ENCODE measurements at places on chromosomes 6 and 20.
A peak's percentile ranks its signal among the peaks of the same experiment; 100 is the strongest.

GRCh38 chr20:34946661-34947060 is 8.9 kb downstream of the GSS start:
- no peak for DNase-seq

GRCh38 chr20:51469046-51469445 is 73.5 kb downstream of the NFATC2 start:
- no peak for DNase-seq

GRCh38 chr6:33151050-33151449 is 41.2 kb downstream of the COL11A2 start:
- DNase-seq, result no peak

GRCh38 chr6:80163754-80164187 is 57.3 kb downstream of the BCKDHB start:
- no peak for DNase-seq

- DNase-seq, result peak; percentile 87
Measured at GRCh38 chr6:72040111-72040510, 153.8 kb downstream of the RIMS1 start.

DNA sequence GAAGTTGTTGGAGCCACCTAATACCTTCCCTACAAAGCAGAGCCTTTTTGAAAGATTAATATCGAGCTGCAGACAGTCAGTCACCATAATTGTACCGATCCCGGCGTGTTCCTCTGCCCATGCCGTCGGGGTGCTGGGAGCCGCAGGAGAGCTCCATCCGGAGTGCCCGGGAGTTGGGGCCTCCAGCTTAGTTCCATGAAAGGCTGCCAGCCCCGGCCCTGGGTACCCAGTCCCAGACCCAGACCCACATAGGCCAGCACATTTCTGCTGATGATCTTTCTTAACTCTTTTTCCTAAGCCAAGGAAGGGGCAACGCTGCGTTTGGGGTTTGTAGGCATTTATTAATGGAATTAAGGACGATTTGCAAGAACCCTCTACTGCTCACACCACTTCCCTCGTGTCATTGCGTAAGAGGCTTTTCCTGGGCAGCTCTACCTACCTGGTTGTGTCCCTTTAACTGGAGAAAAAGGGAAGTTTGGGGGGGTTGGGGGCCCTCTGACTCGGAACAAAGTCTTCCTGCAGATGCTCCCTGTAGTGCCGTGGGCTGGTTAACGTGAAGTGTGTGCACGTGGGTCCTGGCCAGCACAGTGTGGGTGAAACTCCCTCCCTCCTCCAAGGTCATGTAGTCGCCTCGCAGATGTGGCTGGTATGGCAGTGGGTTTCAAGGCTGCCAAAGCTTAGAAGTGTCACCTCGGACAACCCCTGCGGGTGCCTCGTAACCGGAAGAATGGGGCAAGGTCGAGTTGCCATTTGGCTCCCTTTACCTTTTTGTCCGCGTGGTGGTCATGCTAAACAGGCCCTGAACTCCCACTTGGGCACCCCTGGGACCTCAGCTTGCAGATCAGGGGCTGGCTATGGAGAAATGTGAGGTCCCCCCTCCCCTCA is 54.3 kb upstream of the APCDD1L start:
- DNase-seq, result no peak

- no peak for DNase-seq
Measured at GRCh38 chr6:18681832-18682503, 294.8 kb downstream of the RNF144B start.

DNA sequence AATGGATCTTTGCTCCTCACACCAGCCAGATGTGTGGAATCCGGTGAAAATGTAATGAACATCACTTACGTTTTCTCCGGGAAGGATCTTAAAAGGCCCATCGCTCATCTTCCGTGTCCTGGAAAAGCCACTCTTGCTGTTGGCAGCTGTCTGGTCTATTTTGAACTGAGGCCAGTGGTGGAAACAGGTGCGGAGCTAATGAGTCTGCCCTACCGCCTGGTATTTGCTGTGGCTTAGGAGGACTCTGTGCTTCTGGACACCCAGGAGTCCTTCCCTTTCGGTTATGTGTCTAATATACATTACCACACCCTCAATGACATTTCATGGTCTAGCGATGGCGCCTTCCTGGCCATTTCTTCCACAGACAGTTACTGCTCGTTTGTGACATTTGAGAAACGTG is 264.2 kb upstream of the PREP start:
- DNase-seq, result no peak

DNA sequence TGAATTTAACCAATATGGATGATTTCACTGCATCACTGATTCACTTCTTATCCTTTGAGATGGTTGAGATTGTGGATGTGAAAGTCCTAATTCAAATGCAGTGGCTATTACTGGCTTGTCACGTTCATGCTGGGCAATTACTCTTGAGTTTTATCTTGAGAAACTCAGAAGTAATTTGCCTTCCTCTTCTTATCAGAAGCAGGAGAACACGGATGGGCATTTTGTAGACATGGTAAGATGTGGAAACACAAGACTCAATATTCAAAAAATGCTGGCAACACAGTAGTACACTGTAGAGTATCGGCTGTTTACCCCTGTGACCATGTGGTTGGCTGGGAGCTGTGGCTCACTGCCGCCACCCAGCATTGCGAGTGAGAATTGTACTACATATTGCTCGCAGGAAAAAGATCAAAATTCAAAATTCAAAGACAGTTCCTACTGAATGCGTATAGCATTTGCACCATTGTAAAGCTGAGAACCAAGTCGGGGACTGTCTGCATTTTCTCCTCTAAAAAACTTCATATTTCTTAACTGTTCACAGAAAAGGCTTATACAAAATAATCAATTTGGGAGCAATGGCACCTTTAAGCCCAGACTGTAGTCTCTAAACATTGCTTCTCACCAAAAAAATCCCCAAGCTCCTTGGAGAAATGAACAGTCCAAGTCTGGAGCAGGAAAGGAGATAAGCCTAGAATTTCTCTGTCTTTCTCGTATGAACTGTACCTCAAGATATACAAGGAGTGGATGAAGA is 61.9 kb upstream of the ELOVL5 start:
- no peak for DNase-seq

DNA sequence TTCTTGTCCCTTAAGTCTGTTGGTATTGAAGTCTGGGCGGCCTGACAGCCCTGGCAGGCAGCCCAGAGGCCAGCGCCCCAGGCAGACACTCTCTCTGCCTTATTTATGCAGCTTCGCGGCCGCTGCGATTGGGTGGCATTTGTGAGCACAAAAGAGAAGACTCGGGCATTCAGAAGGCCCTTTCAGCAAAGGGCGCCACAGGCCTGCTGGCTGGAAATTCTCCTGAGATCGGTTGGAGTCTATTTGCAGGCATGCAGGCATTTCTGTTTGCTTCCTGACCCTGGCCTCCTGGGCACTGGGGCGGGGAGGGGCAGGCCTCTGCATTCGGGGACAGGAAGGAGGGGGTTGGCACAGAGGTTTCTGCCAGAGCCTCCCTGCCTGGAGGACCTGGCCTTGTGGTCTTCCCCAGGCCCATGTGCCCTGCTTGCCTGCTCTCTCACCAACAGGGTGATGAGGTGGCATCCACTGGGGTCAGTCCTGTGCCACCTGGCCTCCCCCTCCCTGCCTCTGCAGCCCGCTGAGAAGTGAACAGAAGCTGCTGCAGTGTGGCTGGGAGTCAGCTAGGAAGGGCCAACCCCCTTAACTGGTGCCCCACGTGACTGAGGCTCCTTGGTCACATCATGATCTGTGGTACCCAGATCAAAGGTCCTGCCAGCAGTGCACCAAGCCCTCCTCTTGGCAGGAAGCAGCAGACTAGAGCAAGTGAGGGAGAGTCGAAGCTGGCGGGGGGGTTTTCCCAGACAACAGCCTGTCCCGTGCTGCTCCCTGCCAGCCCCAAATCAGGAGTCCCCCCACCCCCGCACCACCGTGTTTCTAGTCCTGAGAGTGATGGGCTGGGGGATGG is 16.6 kb upstream of the CCDC167 start:
- DNase-seq, result peak; percentile 45

- no peak for DNase-seq
Measured at GRCh38 chr6:15690510-15690909, 27.7 kb upstream of the DTNBP1 start.

DNA sequence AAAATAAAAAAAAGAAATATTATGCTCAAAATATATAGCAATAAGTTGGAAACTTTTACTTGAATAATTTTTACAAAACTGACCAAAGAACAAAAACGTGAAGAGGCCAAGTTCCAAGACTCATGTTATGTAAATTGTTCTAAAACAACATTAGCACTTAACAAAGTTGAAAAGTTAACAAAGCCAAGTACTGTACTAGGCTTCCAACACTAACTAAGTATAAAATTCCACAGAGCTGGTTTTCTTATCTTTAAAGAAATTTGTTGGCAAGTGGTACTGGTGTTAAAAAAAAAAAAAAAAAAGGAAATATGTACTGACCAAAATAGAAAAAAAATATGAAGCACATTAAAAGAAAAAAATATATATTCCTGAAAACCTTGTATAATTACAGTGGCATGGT is 127.8 kb downstream of the SLC16A10 start:
- no peak for DNase-seq

DNA sequence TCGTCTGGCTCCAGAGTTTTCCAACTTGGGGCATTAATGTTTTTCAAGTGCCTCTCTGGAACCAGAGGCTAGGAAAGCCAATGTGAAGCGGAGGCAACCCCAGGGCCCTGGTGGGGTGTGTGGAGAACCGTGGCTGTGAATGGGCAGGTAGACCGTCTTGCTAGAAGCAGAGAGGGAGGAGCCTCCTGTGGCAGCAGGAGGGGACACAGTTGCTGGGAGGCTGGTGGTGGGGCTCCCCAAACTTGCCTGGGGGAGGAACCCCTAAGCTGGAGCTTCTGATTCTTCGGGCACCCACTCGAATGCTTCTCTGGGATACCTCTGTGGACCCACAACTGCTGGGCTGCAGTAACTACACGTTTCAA is 65.3 kb upstream of the APCDD1L start:
- DNase-seq, result no peak

DNA sequence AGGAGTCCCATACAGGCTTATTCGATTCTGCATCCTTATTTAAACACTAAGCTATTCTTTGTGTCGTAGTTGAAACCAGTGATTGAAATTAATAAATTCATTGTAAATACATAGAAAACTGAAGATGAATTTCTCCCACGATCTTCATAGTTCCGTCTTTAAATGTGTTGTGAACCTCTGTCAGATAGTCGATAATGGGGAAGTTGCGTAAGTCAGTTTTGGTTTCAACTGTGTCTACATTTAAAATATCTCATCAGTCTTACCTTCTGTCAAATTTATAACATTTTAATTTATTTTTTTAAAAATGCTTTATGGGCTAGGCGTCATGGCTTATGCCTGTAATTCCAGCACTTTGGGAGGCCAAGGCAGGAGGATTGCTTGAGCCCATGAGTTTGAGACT is 12.7 kb downstream of the STX11 start:
- no peak for DNase-seq

DNA sequence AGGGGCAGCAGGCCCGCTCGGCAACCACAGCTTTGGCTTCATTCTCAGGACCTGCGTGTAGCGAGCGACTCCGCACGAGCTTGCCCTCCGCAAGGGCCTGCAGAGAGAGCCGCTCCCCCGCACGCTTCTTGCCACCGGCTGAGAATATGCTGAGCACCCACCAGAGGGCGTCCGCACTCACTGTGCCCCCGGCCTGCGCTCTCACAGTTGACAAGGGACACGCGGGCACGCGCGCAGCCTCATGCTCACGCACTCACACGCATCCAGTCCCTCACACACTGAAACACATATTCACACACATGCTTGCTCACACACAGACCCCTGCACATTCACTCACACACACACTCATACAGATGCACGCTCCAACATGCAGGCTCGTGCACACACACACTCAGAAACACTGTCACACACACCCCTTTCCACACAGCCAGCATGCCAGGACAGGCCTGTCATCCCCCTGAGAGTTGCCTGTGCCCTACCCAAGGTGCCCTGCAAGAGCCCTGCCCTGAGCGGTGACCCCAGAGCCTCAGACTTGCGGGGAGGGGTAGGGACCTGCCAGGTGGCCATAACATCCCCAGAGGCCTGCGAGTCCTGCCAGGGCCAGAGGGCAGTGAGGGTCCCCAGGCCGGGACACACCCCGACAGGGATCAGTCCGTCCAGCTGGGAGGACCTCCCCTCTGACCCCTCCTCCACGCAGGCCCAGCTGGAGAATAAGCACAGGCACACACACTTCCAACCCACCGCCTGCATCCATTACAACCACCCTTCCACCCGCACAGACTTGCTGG is 174.1 kb downstream of the BMP7 start:
- DNase-seq, result no peak

GRCh38 chr6:151063352-151063751 is 176.4 kb upstream of the AKAP12 start:
- DNase-seq, result no peak

- DNase-seq, result peak; percentile 47
Measured at GRCh38 chr6:34147906-34148630, 2.2 kb upstream of the GRM4 start.

DNA sequence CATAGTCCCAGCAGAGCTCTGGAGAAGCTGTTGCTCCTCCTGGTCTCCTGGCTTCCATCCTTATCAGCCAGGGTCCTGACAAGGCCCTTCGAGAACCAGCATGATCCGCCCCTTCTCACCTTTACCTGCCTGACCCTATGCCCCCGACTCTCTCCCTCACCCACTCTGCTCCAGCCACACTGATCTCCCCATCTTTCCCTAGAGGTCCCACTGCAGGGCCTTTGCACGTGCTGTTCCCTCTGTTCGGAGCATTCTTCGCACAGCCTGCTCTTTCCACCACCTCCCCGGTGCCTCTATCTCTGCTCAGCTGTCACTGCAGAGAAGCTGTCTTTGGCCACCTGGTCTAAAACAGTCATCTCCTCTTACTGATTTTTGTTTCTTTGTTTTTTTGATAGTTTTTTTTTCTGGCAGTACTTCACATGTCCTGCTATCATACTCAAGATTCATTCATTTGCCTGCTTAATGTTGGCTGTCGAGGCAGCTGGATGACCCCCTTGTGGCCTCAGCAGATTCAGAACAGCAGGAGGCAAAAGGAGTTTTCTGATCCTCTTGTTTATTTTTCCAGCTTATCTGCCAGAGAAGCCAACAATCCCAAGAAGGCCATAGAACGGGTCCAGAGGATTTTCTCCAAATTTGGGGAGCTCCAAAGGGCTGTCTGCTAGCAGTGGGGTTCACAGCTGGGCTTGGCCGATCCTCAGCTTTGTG is 1.6 kb upstream of the PTGIS start:
- no peak for DNase-seq

GRCh38 chr20:34768096-34768495 is 57.4 kb downstream of the NCOA6 start:
- no peak for DNase-seq

- DNase-seq, result no peak
Measured at GRCh38 chr6:143505111-143505510, 6.4 kb downstream of the FUCA2 start.

DNA sequence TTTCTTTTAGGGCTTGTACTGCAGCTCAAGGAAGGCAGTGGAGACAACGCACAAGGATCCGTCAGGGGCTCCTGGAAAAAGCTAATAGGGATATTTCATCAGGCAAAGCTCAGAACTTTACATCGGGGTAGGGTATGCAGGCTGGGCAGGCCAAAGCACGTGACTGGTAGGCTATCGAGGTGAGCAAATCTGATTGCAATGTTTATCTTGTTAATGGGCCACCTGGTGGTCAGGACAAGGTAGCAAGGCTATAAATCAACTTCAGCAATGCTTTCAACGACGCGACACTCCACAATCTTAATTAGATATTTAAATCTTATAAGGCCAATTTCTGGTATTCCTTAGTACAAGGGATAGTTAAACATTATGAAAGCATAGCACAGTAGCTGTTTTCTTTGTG is 1302.8 kb upstream of the EYS start:
- DNase-seq, result no peak

- DNase-seq, result no peak
Measured at GRCh38 chr20:45592574-45593189, 13.6 kb upstream of the WFDC8 start.

GRCh38 chr6:167093406-167093921 is 29.4 kb upstream of the CCR6 start:
- no peak for DNase-seq

- DNase-seq, result no peak
Measured at GRCh38 chr6:20455251-20455940, 53.7 kb downstream of the E2F3 start.

All from NCI-H524 treated with DMSO at 0.1 percent for 48 hours (cell line).